Aortic smooth muscle cell (primary cell): ENCODE measurements at places on chromosomes 12 and 14. TPM values are rescaled to one million over a fixed set of nuclear protein-coding genes. Genes with fewer than 3 reads are reported as not detected.

The CELA1 gene
- total RNA-seq: not detected in 2 replicates

The PSMD9 gene
- total RNA-seq: 116 and 145 TPM in 2 replicates

The PSEN1 gene
- total RNA-seq: 47.4 and 51.8 TPM in 2 replicates

The GALNT6 gene
- total RNA-seq: 5.0 and 5.3 TPM in 2 replicates

The LRRC10 gene
- not detected in 2 replicates for total RNA-seq

The RPGRIP1 gene
- total RNA-seq: not detected in 2 replicates

The FAM222A gene
- 0.06 and 0.13 TPM in 2 replicates for total RNA-seq

The NOXRED1 gene
- total RNA-seq: 0.12 and 0.13 TPM in 2 replicates

The LAG3 gene
- under 0.01 and 0.12 TPM in 2 replicates for total RNA-seq

The KRT74 gene
- not detected in 2 replicates for total RNA-seq

The TAS2R10 gene
- 0.87 and 0.92 TPM in 2 replicates for total RNA-seq

The SLC25A21 gene
- 0.25 and 0.40 TPM in 2 replicates for total RNA-seq

The NAV3 gene
- 48.3 and 55.8 TPM in 2 replicates for total RNA-seq
